ENCODE measurements at places on chromosomes 3 and 15.

DNA sequence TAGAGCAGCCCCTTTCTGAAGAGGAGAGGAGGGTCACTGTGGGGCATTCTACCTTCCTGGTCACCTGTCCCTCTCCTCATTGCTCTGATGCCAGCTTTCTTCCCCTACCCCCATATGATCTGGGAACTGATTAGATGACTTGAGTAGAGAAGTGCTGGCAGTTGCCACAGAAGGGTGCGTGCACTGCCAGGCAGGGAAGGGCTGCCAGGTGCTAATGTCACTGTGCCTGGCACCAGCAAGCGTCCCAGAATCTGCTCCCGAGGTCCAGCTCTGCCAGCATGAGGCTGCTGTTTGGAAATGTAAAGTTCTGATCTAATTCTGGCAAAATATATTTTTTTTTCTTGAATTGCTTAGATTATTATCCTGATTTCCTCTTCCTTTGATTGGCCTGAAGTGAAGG, 52.8 kb downstream of the PPM1L start:
- no peak for DNase-seq

DNA sequence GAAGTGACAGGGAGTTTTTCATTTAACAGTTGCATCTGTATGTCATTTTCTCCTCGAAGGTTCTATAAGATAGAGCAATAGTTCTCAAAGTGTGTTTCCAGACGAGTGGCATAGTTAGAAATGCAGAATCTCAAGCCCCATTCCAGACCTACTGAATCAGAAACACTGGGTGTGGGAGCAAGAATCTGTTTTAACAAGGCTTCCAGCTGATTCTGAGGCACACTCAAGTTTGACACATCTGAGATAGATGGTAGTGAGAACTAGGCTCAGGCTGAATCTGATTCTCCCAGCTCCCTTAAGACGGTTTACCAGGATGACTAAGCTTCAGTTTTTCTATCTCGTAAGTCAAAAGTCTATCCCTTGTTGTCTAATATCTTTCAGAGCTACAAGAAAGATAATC, 159.8 kb upstream of the NUDT16 start:
- no peak for DNase-seq

DNA sequence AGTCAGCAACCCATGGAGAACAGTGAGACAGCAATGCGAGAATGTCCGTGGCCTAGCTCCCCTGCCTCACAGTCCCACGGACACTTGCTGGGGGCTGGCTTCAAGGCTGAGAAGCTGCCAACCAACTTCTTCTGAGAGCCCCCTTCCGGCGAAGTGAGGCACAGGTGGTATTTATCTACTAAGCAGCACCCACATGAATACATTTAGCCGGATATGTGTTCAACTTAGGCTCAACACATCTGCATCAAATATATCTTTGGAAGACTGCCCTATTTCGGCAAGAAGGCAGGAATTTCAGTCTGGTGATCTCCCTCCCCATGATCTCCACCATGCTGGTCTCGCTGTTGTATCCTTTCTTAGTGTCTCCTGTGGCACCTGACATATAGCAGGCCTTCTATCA, 340.9 kb upstream of the NR2E3 start:
- no peak for DNase-seq

GRCh38 chr3:127224118-127224517, 31.2 kb downstream of the PRR23E start:
- DNase-seq: no peak

DNA sequence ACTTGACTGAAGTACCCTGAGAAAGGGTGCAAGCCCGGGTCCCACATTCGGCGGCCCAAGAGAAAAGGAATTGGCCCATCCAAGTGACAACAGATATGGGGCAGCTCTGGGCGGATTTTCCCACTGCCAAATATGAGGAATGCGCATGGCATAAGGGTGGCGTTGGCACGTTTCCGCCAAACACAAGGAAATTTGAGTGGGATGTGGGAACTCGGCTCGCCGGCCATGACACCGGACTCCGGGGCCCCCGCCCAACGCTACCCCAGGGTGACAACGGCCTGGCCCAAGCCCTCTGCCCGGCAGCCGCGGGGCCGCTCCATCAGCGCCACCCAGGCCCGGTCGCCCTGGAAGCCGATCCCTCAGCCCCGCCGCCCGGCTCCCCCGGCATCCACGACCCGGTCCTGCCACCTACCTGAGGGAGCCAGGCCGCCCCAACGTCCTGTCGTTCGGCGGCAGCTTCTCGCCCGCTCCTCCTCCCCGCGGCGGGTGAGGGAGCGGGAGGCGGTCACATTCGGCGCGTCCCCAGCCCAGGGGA, 449 bp downstream of the RAF1 start:
- DNase-seq: peak; percentile 41

- DNase-seq: no peak
These were observed 52.3 kb downstream of the WNT5A start for GRCh38 chr3:55434789-55435188.

GRCh38 chr3:40464339-40465110, 7.4 kb downstream of the RPL14 start:
- no peak for DNase-seq

DNA sequence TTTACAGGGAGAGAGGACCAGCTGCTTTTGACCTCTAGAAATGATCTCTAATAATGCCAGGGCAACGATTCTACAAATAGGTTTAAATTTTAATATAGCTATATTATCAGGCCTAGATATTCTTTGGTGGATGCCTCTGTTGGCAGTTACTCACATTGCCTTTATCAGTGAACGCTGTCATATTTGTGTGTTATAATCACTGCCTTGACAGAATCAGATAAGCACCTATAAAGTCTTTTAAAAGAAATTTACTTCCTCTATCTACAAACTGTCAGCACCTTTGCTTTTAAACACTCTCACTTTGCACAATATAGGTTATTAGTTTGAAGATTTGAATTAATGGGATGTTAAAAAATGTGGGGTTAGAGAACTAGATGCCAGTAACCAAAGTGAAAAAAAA, 324.1 kb downstream of the ZIC1 start:
- no peak for DNase-seq

- DNase-seq: peak; percentile 33
These were observed 25.3 kb downstream of the EXOG start for GRCh38 chr3:38521391-38521987.

GRCh38 chr3:114712728-114713492, 419.1 kb downstream of the TIGIT start:
- no peak for DNase-seq

GRCh38 chr3:71542521-71543370, 40.8 kb downstream of the FOXP1 start:
- DNase-seq: no peak

DNA sequence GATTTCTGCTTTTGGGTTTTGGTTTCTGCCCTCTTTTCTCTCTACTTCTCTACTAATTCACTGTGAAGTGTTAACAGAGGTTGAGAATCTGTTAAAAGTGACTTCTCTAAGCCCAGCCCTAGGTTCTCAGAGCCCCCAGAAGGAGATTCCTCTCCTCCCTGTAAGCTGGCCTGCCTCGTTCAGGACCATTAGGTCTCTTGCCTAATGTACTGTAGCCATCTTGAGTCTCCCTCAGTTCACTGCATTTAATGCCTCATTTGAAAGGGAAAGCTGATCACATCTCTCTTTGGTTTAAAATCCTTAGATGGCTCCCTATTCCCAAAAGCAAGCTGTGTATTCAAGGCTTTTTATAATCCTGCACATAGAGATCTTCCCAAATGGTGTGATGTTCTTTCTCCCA, 16.3 kb downstream of the RTP1 start:
- DNase-seq: no peak

GRCh38 chr3:187773233-187774184, 28.2 kb upstream of the BCL6 start:
- DNase-seq: no peak
